ENCODE measurements at places on chromosomes 6 and 20.

DNA sequence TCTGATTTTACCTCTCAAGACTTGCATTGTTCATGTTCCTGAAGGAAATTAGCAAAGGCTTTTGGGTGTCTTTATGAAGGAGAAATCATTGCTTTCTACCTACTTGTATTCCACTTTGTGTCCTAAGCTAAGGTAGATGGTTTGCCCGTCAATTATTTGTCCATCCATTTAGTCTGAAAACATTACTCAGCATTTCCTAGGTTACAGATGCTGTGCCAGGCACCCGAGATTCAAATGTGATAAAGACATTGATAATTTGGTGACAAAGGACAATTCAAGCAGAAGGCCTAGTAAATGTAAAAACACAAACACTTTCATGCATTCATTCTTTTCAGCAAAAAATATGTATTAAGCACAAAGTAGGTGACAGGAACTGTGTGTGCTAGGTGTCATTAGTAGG is 251.1 kb downstream of the FARS2 start:
- no peak for DNase-seq

GRCh38 chr6:169225887-169226286 is 27.8 kb downstream of the THBS2 start:
- no peak for DNase-seq

- no peak for DNase-seq
Observed at GRCh38 chr6:46395530-46395929, 95.7 kb downstream of the RCAN2 start.

DNA sequence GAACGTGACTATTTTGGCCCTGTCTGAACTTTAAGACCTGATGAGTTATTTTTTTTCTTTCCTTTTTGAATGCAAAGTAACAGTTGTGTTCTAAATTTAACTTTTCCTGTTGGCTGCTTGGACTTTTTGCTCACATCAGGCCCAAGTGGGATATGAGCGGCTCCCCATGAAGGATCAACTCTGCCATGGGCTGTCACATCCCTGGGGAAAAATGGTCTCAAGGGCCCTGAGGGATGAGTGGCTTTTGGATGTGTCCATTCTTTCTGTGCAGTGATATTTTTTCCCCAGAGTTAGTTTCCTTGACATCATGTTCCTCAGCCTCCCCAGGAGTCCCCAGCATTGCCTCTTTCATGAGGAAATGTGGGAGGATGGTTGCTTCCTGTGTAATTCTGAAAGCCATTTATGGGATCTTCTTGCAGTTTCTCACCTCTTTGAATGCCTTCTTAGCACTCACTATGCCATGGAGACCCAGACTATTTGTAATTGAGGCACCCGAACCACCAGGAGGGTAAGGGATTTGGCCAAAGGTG is 92.5 kb downstream of the SLC24A3 start:
- DNase-seq, result no peak

- DNase-seq, result no peak
Observed at GRCh38 chr6:42446996-42447395, 4.7 kb downstream of the TRERF1 start.

GRCh38 chr6:104483225-104483834 is 376.4 kb downstream of the HACE1 start:
- DNase-seq, result no peak

- DNase-seq, result no peak
Observed at GRCh38 chr20:21640556-21640955, 64.9 kb upstream of the PAX1 start.

- no peak for DNase-seq
Observed at GRCh38 chr6:89924231-89924630, 30.0 kb downstream of the GJA10 start.

DNA sequence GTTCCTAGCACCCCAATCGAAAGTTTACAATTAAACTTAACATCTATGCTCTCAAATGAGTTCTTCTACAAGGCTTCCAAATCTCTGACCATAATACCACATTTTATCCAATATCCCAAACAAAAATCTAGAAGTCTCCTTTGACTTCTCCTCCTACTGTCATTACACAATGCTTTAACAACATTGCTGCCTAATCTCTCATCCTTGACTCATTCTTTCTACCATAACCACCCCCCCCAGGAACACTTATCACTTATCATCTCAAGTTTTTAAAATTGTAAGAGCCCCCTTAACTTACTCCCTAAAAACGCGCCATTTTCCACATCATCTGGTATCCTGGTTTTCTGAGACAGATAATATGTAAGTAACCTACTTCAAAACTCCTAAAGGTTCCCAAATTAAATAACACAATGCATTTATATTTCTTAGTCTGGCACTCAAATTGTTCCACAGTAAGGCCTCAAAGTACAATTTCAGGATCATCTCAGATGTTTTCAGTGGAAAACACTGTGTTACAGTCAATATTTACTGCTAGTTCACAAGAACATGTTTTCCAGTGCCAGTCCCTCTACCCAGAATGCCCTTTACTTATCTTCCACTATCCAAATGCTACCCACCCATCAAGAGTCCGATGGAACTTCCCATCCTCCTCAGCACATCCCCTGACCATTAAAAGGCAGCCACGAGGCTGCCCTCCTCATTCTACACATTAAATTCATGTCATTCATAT is 308.2 kb upstream of the THEMIS start:
- peak; percentile 55 for DNase-seq

DNA sequence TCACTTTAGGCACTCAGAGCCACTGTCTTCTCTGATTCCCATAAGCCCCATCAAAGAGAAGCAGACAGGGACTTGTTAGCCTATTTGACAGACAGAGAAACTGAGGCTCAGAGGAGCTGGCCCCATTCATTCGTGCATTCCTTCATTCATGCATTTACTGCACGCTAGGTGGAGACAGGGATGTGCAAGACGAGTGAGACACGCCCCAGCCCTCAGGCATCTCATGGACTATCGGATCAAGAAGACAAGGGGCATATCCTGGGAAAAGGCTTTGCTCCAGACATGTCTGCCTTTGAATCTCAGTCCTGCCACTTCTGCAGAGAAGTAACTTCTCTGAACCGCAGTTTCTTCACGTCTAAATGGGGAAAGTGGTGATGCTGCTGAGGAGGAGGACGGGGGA is 54.1 kb downstream of the BPIFB1 start:
- DNase-seq, result no peak

DNA sequence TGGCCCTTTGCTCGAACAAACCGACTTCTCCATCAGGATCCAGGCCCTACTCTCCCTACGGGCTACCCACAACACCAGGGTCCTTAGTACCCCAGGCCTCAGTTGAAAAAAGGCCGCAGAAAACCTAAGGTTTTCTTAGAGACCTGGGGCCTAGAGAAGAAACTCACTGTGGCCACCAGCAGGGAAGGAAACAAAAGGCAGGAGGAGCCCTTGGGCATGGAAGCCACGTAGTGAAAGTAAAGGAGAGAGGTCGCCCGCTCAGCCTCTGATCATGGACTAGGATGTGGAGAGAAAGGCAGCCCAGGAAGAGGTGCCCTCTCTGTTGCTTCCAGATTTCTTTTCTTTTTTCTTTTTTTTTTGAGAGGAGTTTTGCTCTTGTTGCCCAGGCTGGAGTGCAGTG is 31.5 kb downstream of the CPNE5 start:
- DNase-seq, result no peak

DNA sequence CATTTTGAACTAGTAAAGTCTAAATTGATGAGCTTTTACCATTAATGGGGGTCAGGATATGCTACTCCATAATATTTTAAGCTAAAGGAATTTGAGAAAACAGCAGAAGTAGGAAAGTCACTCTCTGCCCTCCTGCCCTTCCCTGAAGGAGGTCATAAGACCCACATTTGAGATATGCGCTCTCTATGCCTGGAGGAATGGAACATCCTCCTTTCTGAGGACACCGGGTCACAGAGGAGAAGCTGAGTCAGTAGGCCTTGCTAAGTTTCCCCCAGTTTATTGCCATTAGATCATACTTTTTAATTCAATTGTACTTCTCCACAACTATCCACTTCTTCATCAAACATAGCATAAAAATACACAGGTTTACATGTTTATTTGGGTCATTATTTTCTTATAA is 40.3 kb downstream of the AKAP7 start:
- no peak for DNase-seq

- no peak for DNase-seq
Observed at GRCh38 chr20:21788082-21788481, 82.6 kb downstream of the PAX1 start.

- DNase-seq, result no peak
Observed at GRCh38 chr6:116836606-116837342, 7.9 kb upstream of the GPRC6A start.

DNA sequence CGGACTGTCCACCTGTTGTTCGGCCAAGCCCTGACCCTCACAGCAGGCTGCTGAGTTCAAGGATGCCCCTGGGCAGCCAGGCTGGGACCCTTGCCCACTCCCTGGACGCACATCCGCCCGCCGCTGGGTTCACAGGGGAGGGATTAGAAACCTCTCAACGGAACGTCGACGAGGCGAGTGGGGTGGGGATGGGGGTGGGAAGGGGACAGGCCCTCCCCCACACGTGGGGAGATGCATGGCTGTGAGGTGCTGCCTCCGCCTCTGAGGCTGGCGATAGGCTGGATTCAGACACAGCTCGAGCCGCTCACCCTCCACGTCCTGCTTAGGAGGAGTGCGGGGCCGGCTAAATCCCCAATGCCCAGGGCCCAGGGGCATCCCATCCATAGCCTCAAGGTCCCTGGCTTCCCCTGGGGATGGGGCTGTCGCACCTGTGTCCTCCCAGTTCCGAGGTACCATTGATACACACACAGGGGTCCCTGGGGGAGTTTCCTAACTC is 90.6 kb upstream of the BHLHE23 start:
- DNase-seq, result no peak
